GM10248 (cell line): ENCODE measurements at places on chromosomes 11 and 22.

GRCh38 chr11:45412051-45412471 lies 125.9 kb upstream of the SYT13 start:
- no peak for DNase-seq

GRCh38 chr11:61445516-61445915 lies 15.6 kb downstream of the SDHAF2 start:
- DNase-seq, result no peak

DNA sequence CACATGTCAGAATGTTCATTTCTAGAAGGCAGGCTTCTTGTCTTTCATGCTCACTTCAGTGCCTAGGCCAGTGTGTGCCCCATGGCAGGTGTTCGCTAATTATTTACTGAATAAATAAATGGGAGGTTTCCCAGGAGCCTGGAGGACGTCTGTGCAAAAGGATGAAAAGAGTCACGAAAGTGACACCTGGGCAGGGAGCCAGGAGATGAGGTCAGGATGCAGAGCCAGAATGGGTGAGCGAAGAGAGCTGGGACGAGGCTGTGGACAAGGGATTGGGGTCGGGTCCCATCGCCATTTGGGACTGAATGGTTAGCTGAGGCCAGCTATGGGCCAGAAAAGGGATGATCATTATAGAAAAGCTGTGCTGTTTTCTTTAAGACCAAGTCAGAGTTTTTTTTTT lies 560.4 kb downstream of the TBC1D22A start:
- no peak for DNase-seq

- DNase-seq, result peak; percentile 84
These were observed 434 bp downstream of the BANF1 start for GRCh38 chr11:66002648-66003225.

GRCh38 chr22:20671409-20672081 lies 102.4 kb upstream of the SERPIND1 start:
- no peak for DNase-seq

- peak; percentile 67 for DNase-seq
These were observed 55.6 kb upstream of the LYVE1 start for GRCh38 chr11:10623797-10624761.

DNA sequence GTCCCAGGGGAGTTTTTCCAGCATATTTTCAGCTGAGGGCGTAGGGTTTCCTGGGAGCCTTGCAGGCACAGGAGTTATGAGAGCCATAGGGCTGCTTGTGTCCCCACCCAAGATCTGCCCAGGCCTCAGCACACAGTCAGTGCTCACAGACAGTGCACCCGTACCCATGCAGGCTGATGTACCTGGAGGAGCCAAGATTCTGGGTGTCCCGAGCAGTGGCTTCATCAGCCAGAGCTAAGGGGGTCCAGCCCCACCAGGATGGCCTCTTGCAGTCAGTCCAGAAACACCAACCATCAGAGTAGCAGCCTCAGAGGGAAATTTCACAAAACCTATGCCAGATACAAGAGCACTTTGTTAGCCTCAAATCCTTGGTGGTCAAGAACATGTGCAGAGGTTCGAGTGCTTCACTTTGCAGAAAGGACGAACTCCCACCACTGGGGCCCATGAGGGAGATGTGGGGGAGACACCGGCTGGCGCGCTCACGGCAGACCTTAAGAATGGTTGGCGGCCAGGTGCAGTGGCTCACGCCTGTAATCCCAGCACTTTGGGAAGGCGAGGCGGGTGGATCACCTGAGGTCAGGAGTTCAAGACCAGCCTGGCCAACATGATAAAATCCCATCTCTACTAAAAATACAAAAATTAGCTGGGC lies 43.8 kb upstream of the RTL6 start:
- DNase-seq, result no peak

DNA sequence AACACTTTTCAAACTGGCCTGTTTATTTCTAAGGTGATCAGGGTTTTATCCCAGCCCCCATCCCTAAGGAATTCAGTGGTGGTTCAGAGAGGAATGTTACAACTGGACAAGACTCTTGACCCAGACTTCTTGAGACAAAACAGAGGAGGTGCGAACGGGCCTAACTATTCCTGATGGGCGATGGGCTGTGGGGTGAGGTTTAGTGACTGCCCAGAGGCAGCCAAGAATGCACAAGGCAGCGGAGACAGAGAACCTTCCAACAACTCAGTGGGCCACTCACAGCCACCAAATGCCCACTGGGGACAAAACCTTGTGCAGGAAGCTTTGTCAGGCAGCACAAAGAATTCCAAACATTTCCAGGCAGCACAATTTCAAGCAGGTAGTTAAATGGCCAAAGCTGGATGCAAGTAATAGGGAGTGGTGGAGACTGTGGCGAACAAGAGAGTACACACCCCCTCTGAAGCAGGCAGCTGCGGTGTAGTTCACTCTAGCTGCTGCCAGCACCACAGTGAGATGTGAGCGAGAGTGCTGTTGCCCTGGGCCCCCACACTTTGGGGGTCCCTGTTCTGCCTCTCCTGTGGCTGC lies 29.2 kb downstream of the SCUBE1 start:
- DNase-seq, result no peak

- no peak for DNase-seq
These were observed 1080.8 kb downstream of the BRD1 start for GRCh38 chr22:48746789-48747425.

DNA sequence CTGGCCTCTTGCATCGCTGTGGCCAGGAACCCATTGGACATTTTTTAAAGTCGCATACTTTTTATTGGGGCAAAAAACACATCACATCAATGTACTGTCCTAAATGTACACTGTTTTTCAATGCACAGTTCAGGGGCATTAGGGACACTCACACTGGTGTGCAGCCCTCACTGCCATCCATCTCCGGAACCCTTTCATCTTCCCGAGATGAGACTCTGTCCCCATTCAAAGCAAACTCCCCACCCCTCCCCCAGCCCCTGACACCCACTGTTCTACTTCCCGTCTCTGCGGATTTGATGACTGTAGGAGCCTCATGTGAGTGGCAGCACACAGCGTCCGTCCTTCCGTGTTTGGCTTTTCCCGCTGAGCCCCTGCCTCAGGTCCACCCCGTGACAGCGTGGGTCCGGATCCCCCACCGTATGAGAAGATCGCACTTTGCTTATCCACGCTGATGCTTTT lies 41.8 kb upstream of the TH start:
- DNase-seq, result no peak

- DNase-seq, result no peak
These were observed 9.3 kb downstream of the MSANTD4 start for GRCh38 chr11:106012744-106013143.

DNA sequence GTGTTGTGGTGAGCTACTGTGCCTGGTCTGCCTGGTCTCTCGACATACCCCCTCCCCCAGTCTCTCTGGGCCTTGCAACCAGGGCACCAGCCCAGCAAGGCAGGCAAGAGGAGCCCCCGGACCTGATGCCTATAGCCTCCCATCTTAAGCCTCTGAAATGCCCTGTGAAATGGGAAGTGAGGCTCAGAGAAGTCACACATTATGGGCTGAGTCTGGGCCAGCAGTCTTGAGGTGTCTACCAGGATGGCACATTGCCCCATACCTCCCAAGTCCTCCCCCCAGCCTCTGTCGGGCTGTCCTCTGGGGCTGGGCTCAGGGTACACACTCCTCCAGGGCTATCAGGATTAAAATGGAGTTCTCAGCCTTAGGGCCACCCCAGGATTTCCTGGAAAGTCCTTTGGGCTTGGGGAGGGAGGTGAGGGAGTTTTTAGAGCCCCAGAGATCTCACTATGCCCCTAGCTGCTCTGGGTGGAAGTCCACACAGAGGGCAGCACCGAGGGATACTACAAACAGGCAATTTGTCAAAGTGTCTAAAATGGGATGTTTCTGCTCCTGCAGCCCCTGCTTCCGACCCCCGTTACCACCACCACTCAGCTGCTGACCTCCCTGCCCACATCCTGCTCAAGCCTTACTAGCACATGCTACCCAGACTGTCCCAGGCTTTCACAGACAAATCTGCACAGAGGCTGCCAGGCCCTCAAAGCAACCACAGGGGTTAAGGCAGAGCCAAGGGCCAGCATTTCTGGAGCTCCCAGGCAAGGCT lies 3.1 kb upstream of the SH3BP1 start:
- DNase-seq, result no peak

DNA sequence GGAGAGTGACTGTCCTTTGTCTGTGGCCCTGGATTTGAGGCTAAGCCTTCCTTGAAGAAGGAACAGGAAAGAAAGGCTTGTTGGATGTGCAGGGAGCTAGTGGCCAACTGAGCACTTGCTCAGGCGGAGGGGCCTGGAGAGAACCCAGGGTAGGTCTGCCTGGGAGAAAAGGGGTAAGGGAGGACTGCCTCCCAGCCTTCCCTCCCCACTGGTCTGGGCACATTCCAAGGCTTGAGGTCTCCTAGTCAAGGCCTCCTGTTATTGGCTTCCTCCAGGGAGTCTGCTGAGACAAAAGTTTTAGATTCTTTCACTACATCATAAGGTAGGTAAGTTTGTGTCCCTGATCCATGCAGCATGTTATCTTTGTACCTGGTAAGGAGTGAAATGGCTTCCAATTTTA lies 15.2 kb downstream of the KCNQ1OT1 start:
- no peak for DNase-seq

DNA sequence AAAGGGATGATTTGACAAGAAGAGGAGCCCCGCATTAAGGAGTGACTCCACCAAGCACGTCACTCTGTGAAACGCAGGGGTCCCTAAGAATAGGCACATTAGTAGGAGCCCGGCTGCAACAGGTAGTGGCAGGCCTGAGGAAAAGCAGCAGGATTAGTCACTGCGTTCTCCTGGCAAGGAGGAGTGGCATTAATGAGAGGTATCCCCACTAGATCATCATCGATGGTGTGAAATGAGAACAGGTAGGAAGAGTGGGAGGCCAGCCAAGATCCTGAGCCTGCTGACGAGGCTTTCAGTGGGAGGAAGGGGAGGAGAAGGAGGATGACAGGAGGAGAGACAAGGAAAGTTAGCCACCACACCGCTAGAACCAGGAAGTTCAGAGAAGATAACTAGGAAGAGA lies 38.6 kb downstream of the NRXN2 start:
- no peak for DNase-seq

- no peak for DNase-seq
These were observed 5.0 kb upstream of the APOL1 start for GRCh38 chr22:36247955-36248354.

DNA sequence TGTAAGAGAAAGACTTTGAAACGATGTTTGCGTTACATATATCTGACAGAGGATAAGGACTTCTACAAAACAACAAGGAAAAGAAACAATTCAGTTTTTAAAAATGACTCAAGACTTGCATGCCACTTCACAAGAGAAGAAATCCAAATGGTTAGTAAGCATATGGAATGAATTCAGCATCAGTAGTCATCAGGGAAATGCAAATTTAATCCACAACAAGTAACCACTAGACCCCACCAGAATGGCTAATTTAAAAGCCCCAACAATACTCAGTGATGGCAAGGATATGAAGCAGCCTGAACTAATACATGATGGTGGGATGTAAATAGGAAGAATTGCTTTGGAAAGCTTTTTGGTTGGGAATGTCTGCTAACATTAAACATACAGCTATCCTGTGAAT lies 142.6 kb downstream of the ATXN10 start:
- no peak for DNase-seq

GRCh38 chr11:6365659-6366058 lies 24.6 kb upstream of the SMPD1 start:
- DNase-seq, result no peak

DNA sequence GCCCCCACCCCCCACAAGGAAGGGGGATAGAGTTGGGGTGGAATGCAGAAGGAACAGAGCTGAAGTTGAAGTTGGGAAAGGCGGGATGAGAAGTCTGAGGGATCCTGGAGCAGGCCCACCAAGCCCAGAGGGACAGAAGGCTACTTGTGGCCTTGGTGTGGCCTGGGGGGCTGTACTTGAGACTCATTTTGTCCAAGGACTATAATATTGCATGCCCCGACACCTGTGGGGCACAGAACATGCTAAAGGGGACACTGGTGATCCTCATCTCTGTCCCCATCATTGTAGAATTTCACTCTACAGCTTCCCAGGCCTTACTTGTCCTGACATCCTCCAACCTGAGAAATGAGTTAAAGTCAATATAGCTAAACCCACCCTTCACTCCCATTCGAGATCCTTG lies 1.3 kb downstream of the ESAM start:
- DNase-seq, result no peak

GRCh38 chr11:126607776-126608541 lies 252.5 kb downstream of the ST3GAL4 start:
- no peak for DNase-seq

- no peak for DNase-seq
These were observed 87.2 kb downstream of the PDHX start for GRCh38 chr11:35003658-35004057.

GRCh38 chr11:35629914-35630313 lies 11.7 kb downstream of the FJX1 start:
- DNase-seq, result no peak

DNA sequence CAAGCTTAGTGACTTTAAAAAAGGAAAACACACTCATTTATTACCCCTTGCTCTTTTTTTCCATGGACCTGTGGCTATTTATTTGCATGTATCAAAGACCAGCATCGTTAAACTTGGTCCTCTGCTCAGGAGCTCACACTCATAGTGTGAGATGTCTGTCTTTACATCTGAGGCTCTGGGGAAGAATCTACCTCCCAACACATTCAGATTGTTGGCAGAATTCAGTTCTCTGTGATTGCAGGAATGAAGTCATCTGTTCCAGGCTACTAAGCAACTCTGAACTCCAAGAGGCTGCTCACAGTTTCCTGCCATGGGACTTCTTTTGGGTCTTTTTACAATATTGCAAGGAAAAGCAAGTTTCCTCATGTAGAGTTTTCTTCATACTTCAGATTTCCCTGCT lies 138.8 kb downstream of the LRRC4C start:
- DNase-seq, result no peak

GRCh38 chr11:104799251-104799650 lies 99.0 kb downstream of the CASP12 start:
- DNase-seq, result no peak

- DNase-seq, result no peak
These were observed 23.1 kb downstream of the PRDM11 start for GRCh38 chr11:45169310-45170072.

DNA sequence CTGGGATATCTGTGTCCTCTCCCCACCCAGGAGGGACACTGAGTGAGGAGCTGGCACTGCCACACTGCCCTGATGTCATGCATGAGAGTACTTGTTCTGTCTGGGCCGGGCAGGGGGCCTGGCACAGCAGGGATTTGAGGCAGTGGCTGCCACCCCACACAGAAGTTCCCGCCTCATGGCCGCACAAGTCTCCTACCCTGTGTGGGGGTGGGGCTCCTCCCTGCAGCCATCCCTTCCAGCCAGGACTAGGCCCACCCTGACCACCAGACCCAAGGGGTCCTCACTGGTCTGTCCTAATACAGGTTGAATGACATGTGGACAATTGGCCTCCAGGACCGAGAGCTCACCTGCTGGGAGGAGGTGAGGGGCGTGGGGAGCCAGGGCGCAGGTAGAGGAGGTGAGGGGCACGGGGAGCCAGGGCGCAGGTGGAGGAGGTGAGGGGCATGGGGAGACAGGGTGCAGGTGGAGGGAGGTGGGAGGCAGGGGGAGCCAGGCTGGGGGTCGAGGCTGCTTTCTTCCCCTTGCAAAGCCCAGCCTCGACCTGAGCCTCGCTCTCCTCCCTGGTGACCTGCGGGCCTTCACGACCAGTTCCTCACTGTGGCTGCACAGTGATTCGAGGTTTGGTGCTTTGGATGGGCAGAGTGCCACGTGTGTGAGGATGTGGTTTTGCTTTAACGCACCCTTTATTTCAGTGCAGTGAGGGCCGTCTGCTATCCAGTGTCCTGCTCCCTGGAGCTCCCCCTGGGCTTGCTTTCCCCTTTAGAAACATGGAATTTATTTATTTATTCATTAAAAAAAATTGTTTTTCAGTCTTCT lies 7.4 kb downstream of the LZTR1 start:
- no peak for DNase-seq

- no peak for DNase-seq
These were observed 163.7 kb upstream of the NTM start for GRCh38 chr11:131206671-131207070.
